ENCODE measurements at places on chromosomes 13 and 19.

DNA sequence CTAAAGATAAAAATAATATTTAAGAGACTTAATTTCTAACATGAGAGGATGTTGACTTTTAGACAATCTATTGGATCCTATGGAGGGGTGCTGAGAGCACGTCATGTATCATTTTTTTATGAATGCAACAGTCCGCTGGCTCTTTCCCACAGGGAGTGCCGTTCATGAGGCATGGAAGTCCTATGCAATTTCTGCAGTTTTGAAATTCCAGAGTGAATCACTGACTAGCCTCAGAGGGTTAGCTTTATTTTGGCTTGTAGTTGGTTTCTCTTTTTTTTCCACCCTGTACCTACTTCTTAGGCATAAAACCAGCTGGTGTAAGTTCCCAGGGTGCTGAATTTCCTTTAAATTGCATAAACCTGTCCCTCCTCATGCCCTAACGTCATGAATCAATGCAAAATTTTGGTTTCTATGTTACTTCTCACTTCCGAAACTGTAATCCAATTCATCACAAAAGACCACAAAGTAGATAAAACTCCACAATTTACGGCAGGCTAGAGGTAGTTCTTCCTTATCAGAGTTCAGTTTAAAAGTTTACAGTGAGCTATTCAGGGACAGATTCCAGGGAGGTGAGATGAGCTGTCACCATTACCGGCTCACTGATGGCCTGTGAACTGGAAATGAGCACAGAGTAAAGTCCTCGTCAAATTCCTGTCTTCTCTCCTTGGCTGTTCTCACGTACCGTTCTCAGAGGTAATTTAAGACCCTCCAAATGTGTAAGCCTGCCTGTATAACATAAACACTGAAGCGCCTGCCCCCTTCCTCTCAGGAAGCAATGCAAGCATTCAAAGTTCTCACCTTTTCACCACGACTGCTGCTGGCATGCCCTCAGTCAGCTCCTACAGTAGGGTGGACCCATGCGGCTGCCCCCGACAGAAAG, 216.6 kb upstream of the SLC10A2 start:
- DNase-seq: no peak

GRCh38 chr19:5705552-5705951, 14.4 kb downstream of the LONP1 start:
- no peak for DNase-seq

DNA sequence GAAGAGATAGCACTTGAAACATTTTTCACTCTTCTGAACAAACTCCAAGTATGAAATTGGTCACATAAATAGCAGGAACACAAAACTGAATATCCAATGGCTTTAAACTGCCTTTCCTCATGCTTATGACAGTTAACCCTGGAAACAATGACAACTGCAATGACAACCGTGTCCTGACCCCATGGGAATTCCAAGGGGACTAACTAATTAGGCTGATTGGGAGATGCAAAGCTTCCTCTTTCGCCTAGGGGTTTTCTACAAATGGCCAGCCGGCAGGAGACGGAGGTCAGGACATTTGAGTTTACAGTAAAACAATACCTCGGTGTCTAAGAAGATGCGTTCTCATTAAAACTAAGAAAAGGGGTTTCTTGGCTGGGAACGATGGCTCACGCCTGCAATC, 53.0 kb upstream of the URAD start:
- DNase-seq: no peak

DNA sequence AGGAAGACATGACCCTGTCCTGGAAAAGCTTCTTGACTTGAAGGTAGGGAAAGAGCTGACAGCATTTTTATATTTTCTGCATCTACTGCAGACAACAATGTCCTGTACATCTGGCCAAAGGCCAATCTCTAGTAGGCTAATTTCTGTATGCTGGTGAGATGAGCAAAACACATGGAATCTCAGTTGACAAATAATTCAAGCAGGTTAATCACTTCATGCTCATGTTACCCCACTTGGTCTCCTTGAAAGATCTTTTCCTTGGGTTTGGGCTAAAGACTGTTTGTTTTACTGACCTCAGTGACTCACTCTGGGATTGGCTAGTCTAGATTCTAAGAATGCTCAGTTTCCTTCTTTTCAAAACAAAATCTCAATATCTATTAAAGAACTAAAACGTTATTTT, 298.8 kb downstream of the LMO7 start:
- no peak for DNase-seq

DNA sequence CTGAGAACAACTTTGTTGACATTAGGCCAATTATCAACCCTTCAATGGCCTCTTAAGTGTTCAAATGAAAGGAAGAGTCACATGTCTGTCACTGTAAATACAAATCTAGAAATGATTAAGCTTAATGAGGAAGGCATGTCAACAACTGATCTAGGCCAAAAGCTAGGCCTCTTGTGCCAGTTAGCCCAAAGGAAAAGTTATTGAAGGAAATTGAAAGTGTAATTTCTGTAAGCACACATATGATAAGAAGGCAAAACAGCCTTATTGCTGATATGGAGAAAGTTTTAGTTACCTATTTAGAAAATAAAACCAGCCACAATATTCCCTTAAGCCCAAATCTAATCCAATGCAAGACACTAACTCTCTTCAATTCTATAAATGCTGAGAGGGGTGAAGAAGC, 604.7 kb downstream of the SLITRK6 start:
- DNase-seq: no peak

DNA sequence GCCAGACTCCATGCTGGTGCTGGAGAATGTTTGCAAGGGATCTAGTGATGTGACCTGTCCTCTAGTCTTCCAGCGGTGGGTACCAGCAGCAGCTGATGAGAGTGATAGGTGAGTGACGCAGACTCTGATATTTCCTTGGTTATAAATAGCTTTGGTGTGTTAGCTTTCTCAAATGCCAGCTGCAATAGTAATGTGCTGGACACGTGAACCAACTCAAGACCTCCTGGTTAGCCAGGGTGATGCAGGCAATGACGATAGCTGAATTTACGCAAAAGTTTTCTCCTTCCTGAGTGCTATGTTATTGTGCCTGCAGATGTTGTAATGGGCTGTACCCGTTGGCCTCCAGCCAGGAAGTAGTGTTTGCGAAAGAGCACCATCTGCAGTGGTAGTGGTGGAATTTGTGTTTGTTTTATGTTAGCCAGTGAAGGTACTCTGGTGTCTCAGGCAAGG, 129.5 kb downstream of the CYSLTR2 start:
- DNase-seq: no peak

DNA sequence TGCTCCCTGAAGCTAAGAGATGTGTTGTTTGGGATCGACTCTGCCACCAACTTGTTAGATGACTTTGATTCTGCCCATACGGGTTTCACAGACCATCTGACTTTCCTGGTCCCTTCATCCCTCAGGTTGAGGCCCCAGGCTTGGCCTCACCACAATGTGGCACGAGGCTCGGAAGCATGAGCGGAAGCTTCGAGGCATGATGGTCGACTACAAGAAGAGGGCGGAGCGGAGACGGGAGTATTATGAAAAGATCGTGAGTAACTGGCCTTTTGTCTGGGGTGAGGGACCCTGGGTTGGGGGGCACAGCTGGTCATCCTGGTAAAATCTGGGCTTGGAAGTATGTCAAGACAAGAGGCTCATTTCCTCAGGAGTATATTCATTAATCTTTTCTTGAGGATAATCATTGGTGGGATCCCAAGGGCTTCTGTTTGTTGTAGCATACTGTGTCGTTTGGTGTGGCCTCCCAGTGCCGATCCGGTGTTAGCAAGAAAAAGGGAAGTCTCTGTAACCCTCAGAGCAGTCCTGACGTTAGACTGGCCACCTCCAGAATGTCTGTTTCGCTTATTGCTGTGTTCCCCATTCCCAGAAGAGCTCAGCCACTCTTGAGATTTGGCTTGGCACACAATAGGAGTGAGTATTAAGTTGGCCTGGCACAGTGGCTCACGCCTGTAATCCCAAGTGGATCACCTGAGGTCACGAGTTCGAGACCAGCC, 1.4 kb downstream of the CLASRP start:
- DNase-seq: no peak

DNA sequence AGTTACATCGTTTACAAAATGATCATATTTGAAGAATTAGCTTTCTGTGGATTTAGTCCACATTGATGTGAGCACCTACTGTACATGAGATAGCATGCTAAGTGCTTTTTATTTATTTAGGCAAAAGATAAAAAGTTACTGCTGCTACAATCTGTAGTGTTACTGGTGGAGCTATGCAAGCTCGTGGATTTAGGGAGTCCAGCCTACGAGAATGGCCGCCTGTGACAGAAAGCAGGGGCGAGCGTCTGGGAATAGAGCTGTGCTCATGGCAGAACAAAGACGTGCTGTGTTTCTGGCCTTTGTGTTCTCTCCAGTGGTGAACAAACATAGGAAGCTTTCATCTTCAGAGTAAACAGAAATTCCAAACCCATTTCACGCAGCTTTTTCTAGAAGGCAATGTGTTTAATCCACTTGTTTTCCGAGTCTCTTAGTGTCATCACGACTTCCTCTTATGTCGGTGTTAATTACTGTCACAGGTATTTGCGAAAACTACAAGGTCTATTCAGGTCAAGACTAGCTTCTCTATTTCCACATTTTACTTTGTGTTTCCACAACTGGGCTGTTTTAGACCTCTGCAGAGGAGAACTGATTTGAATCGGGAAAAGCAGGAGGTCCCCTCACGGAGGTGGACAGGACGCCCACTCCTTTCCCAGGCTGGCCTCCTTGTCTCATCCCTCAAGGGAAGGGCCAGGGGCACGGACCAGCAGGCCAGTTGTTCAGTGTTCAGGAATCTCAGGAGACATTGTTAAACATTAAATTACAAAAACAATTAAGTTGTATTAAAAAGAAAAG, 67.3 kb downstream of the ATP11A start:
- no peak for DNase-seq

- DNase-seq: no peak
These were observed 455.4 kb downstream of the IRS2 start for GRCh38 chr13:109331011-109331433.

- no peak for DNase-seq
These were observed 96.6 kb upstream of the POSTN start for GRCh38 chr13:37695200-37695599.

DNA sequence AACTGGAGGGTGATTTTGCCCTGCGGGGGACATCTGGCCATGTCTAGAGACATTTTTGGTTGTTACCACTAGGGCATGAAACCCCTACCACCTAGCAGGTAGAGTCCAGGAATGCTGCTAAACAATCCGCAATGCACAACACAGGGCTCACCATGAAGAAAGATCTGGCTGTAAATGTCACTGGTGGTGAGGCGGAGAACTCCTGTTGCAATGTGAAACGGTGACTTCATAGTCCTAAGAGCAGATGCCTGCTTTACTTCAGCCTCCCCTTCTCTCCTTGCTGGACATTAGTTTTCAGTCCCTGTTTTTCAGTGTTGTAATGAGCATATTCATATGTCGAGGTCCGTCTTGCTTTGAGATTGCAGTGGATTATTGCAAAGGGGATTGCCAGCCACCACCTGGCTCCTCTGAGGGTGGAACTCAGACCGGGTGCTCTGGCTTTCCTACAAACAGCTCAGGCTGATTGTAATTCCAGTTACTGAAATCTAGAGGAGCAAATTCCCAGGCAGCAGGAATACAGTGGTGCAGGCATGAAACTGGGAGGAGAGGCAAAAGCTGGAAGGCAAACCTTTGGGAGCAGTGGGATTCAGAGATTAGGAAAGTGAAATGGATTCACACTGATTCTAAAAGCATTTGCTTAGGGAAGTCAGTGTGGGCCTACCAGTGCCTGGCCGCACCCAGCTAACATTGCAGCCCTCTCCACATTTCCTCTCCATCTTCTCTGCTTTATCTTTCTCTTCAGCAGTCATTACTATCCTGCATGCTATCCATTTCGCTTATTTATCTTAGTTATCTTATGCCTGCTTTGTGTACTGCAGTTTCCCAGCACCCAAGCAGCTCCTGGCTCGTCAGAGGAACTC, 76.1 kb upstream of the PCDH8 start:
- no peak for DNase-seq

GRCh38 chr13:36919171-36919832, 736 bp downstream of the SMAD9 start:
- peak; percentile 57 for DNase-seq

- no peak for DNase-seq
These were observed 436.7 kb downstream of the EFNB2 start for GRCh38 chr13:106098778-106099177.

- no peak for DNase-seq
These were observed 13.2 kb downstream of the GATAD2A start for GRCh38 chr19:19418555-19419260.

DNA sequence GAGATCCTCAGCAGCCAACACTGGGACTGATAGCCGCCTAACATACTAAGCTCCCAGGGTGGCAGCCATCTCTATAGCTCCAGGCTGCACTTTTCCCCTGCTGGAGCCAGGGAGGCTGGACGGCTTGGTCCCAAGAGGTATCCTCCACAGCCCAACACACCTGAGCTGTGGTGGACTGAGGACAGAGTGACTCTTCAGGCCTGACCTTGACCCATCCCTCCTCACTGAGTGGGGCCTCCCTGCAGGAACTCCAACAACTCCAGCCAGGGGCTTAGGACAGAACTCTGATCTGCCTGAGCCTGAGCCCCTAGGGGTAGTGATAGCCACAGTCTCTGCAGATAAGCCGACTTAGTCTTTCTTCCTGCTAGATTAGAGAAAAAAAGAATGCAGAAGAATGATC, 958.1 kb upstream of the PRR20A start:
- DNase-seq: no peak

Data from progenitor cell of endocrine pancreas (in vitro differentiated cells).